ENCODE measurements at places on chromosomes 12 and 14.

DNA sequence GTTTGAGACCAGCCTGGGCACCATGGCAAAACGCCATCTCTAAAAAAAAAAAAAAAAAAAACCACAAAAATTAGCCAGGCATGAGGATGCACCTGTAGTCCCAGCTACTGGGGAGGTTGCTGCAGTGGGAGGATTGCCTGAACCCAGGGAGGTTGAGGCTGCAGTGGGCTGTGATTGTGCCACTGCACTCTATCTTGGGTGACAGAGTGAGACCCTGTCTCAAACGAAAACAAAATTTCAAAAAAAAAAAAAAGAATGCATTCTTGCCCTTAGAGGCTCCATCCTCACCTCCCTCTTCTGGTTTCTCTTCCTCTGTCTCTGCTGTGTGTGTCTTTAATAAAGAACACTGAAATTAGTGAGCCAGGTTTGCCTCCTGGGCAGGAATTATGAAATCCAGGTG is 107.8 kb downstream of the VCPKMT start:
- DNase-seq: no peak

DNA sequence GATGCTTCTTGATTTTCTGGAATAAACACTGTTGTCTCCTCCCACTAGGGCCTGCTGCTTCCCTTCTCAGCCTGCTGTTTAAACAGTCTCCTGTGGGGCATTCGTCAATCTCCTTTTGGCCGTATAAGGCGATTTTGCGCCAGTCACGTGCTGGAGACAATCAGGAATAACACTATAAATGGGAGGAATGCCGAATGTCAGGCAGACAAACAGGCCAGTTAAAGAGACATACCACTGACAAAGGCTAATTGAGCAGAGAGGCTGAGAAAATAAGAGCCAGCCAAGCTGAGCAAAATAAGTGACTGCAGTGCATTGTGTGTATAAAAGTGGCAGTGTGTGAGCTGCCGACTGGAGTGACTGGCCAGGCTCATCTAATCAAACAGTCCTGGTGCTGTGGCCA is 23.3 kb downstream of the DMAC2L start:
- peak; percentile 98 for DNase-seq

DNA sequence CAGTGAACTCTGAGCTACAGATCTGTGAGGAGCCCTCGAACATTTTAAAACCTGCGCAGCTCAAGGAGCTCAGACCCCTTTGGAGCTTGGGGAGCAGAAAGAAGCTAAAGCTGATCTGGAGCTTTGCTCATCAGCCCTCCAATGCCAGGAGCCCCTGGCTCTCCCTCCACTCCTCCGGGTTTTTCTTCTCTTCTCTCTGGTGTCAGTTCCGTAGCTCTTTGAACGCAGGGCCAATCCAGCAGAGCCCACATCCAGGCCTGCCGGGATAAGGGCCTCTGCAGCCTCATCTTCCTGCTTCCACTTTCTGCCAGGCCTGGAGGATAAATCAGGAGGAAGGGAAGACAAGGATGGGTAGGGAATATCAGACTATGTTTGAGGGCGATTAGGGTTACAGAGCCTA is 6.0 kb downstream of the HOXC4 start:
- no peak for DNase-seq

- peak; percentile 89 for DNase-seq
These were observed 136.4 kb upstream of the KRAS start for GRCh38 chr12:25386831-25387731.

DNA sequence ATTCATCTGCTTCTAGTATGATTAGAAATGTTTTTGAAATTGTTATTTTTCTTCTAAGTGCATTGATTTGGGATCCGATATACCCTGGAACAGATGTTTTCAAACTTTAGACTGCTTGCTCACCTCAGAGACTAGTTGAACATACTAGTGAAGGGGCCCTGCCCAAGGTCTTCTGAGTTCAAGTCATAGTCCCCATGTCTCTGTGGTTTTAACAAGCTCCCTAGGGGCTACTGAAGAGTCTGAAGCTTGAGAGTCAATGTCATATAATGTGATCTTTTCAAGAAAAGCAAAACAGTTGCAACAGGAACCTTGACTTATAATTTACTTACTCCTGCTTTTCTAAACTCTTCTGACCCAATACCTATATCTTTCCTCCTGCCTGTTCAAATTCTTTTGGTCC is 7.5 kb upstream of the UBE2N start:
- DNase-seq: no peak

DNA sequence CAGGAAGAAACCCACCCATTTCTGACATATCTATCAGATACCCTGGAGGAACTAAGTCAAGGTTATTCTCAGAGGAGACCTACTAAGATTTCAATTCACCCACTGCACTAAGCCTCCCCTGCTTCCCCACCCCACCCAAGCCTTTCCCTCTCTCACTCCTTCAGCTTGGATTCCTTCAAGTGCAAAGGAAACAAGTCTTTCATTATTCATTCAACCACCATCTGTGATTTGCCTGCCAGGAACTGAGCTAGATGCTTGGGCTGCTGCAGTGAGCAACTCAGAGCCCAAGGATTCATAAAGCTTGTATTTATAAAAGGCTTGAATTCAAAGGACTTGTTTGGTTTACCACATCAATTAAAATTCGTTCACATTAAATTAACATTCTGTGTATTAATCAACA is 161.3 kb downstream of the GXYLT1 start:
- no peak for DNase-seq

DNA sequence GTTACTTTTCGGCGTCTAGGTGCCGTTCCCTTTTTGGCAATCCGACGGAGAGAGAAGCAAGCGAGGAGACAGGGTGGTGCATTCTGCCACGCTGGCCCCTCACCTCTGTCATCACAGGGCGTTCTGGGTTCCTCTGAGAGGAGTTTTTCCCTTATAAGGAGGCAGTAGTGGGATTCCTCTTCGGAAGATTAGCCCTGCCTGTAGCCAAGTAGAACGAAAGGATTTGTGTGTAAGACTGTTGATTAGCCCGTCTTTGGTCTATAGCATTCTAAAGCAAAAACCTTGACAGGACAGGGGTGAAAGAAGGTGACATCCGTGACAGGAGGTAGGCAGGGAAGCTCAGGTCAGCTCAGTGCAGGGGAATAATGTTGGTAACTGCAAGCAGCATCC is 9.1 kb upstream of the NEMF start:
- peak; percentile 79 for DNase-seq

GRCh38 chr12:6328945-6329702 is 12.8 kb downstream of the TNFRSF1A start:
- no peak for DNase-seq

DNA sequence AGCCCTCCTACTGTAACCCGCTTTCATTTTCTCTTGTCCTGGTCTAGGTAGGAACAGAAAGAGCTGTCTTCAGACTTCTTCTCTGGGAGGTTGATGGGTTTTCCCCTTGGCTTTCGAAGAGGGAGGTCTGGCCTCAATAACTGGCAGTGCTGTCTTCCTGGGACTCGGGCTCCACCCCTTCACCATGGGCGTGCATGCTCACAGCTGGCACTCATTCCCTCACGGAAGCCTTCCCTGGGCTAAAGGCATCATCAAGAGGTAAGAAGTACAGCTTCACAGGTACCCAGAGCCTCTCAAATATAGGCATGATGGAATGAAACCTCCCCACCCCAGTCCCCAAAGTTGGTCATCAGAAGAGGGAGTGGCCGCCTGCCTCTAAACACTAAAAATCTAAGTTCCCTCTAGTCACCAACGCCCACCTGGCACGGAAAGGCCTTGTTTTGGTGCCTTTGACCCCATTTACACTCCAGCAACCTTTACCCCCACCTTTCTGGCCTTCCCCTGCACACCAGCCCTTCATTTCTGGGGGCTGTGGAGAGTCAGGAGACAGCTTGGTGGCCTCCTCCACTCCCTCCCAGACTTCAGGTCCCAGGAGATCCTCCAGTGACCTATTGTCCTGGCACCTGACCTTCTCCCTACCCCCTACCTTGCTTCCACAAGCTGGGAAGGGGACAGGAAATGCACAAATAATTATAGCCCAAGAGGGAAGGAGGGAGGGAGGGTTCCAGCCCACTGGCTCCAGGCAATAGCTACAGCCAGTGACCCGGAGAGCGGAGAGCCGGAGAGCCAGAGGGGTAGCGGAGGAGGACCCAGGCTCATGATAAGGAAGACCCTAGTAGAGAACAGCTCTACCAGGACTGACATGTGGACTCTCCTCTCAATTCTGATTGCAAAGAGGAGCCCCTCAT is 2.8 kb downstream of the RAPGEF3 start:
- DNase-seq: no peak

DNA sequence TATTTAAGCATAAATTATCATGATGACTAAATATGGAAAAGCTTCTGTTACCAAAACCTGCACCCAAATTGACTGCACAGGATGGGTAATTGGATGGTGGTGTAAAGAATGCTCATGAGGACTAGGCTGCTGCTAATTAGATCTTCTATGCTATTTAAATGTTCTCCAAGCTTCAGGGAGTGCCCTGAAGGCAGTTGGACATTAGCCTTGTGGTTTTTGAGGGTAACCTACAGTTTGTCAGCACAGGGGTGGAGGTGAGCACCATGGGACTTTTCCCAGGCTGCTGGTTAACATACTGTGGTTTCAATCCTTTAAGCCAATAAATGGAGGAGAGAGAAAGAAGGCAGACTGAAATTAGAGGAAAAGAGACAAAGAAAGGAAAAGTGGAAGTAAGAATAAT is 145.0 kb downstream of the WIF1 start:
- DNase-seq: no peak

GRCh38 chr12:27958675-27959074 is 13.9 kb downstream of the PTHLH start:
- DNase-seq: no peak

GRCh38 chr12:47397664-47398281 is 308.1 kb downstream of the RPAP3 start:
- no peak for DNase-seq

DNA sequence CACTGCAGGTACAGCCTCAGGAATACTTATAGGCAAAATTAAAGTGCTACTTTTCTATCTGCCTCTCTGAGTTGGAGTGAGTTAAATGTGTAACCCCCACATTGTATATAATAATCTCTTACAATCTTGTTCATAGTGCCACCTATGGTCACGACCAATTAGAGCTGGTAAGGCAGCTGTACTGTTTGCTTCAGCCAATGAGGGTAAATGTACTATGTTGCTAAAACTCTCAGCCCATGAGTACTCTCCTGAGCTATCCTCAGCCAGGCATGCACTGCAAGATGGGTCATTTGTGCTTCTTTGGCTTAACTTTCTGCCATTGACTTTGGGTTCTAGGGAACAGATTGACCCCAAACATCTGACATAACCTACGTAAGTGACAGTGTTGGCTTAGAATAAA is 15.0 kb upstream of the MDM2 start:
- no peak for DNase-seq

- DNase-seq: no peak
These were observed 237.6 kb upstream of the CRY1 start for GRCh38 chr12:107330831-107331431.

GRCh38 chr12:5003025-5003666 is 40.5 kb upstream of the KCNA5 start:
- DNase-seq: peak; percentile 59

- no peak for DNase-seq
These were observed 3.6 kb upstream of the EML1 start for GRCh38 chr14:99789581-99789980.

- DNase-seq: no peak
These were observed 52.8 kb downstream of the HMGA2 start for GRCh38 chr12:65876898-65877721.

GRCh38 chr14:24256960-24257359 is 6.0 kb downstream of the TGM1 start:
- DNase-seq: no peak

GRCh38 chr14:99138999-99139865 is 132.8 kb downstream of the BCL11B start:
- no peak for DNase-seq

DNA sequence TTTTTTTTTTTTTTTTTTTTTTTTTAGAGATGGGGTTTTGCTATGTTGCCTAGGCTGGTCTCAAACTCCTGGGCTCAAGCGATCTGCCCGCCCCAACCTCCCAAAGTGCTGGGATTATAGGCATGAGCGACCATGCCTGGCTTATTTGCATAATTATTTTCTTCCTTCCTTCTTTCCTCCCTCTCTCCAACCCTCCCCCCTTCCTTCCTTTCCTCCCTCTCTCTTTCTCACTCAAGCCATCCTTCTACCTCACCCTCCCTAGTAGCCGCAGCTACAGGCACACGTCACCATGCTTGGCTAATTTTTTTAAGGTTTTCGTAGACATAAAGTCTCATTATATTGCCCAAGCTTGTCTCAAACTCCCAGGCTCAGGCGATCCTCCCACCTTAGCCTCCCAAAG is 83.8 kb downstream of the PEBP1 start:
- DNase-seq: no peak

DNA sequence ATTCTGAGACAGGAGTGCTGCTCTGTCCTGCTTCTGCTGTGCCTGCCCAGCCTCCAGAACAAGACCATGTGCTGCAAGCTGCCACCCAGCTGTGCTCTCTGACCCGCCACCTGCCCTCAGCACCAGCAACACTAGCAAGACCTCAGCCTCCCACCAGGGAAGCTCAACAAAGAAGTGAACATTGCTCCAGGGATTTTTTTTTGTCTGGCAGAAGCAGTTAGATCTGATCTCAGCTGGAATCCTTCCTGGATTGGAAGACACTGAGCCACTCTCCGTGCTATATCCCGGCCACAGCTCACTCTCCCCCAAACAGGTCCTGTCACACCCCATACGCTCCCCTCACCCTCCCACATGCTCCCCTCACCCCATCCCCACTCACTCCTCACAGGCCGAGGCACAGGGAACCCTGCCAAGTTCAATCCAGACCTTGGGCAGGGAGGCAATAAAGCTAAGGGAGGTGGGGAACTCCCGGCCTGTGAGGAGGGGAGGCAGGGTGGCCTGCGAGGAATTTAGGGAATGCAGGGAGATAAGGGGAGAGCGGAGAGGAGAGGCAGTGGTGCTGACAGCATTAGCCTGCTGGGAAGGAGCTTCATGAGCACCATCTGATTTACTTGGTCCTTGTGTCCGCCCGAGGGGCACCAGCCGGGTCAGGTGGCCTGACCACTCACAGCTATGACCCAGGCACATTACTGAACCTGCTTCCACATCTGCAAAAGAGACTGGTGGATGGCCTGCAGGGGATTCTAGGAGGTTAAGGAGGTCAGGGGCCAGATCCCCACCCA is 29.7 kb downstream of the CCDC85C start:
- DNase-seq: peak; percentile 69

DNA sequence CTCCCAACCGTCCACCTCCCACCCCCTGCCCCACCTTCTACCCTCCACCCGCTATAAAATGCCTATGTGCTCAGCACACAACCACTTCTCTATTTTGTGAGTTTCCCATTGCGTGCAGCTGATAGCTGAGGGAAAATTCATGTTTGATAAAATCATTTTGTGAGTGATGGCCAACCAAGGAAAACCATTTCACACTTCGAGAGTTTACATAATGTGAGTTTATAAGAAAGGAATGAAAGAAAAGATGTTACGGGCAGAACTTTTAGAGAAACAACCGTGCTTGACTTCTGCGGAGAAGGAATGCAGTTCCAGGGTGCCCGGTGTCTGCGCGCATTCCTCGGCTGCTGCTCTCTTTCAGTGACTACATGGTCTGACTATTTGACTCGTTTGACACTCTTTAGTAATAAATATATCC is 140.9 kb downstream of the EFCAB11 start:
- DNase-seq: no peak

- no peak for DNase-seq
These were observed 92.3 kb upstream of the DCN start for GRCh38 chr12:91274916-91275315.
